ENCODE measurements at places on chromosomes 16 and 17. TPM values are rescaled to one million over a fixed set of nuclear protein-coding genes. Genes with fewer than 3 reads are reported as not detected.

- H3K4me1 ChIP-seq: peaks cover 7% of the 10 kb centered on the region
- H3K27ac ChIP-seq: no peak overlapping the region
- H3K27me3 ChIP-seq: peaks cover 27% of the 10 kb centered on the region
- no peaks in the 10 kb centered on the region for H3K36me3 ChIP-seq
- no peak overlapping the region for H3K4me3 ChIP-seq
Observed at GRCh38 chr17:77581480-77581879, 377.0 kb upstream of the TNRC6C start.

DNA sequence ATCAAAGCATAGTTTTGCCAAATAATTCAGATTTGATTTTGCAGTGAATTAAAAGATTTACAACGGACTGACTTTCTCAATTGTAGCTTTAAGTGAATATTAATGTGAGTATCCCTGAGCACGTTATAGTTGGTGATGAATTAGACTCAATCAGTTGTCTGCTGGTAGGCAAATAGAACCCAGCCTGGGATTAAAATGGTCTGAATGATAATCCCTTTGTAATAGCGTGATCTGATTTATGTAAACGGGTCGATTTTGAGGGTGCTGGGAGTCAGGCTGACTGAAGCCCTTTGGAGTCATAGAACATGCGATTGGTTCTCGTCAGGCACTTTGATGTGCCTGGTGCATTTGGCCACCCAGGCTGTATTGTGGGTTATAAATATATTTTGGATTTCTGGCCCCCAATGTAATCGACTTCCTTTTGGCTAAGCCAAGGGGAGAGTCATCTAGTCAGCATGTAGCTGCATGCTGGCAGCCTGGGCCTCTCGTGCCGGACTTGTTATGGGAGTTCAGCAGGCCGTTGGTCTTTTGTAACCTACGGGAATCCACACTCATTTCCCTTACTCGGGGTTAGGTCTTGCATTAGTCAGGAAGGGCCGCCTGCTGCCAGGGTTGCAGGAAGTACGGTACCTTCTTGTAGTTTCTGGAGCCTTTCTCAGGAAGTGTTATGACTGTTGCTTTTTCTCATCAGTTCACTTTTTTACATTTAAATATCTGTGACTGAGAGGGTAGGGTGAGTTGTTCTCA is 5.4 kb downstream of the PGS1 start:
- H3K27me3 ChIP-seq: no peaks in the 10 kb centered on the region
- peak overlapping the region; percentile 91 for H3K27ac ChIP-seq
- H3K36me3 ChIP-seq: peaks cover 62% of the 10 kb centered on the region
- peak overlapping the region; percentile 68 for H3K4me3 ChIP-seq
- H3K4me1 ChIP-seq: peaks cover 87% of the 10 kb centered on the region

The KRTAP2-3 gene
- not detected for total RNA-seq

- peaks cover 14% of the 10 kb centered on the region for H3K27me3 ChIP-seq
- H3K4me3 ChIP-seq: no peak overlapping the region
- no peaks in the 10 kb centered on the region for H3K4me1 ChIP-seq
- H3K36me3 ChIP-seq: no peaks in the 10 kb centered on the region
- no peak for DNase-seq
- H3K27ac ChIP-seq: no peak overlapping the region
Observed at GRCh38 chr16:50414152-50414551, 45.4 kb upstream of the BRD7 start.

- H3K4me3 ChIP-seq: no peak overlapping the region
- no peaks in the 10 kb centered on the region for H3K4me1 ChIP-seq
- H3K27me3 ChIP-seq: no peaks in the 10 kb centered on the region
Observed at GRCh38 chr16:50652836-50653425, 28.2 kb downstream of the SNX20 start.

- peaks cover 1% of the 10 kb centered on the region for H3K4me1 ChIP-seq
- H3K27me3 ChIP-seq: peaks cover 6% of the 10 kb centered on the region
- no peak overlapping the region for H3K4me3 ChIP-seq
- no peaks in the 10 kb centered on the region for H3K36me3 ChIP-seq
- DNase-seq: no peak
- H3K27ac ChIP-seq: no peak overlapping the region
Observed at GRCh38 chr17:49510059-49510719, 15.1 kb downstream of the NGFR start.

DNA sequence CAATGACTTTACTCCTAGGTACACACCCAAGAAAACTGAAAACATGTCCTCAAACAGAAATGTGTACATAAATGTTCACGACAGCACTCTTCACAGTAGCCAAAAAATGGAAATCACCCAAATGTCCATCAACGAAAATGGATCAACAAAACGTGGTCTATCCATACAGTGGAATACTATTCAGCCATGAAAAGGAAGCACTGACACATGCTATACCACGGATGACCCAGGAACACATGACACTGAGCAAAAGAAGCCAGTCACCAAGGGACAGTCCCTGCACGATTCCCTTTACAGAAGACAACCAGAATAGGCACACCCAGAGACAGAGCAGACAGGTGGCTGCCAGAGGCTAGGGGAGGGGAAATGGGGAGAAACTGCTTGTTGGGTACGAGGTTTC is 11.3 kb downstream of the ZNF500 start:
- H3K4me1 ChIP-seq: no peaks in the 10 kb centered on the region
- H3K27ac ChIP-seq: no peak overlapping the region
- no peaks in the 10 kb centered on the region for H3K27me3 ChIP-seq
- peaks cover 50% of the 10 kb centered on the region for H3K36me3 ChIP-seq

The CDRT15L2 gene
- not detected for total RNA-seq

DNA sequence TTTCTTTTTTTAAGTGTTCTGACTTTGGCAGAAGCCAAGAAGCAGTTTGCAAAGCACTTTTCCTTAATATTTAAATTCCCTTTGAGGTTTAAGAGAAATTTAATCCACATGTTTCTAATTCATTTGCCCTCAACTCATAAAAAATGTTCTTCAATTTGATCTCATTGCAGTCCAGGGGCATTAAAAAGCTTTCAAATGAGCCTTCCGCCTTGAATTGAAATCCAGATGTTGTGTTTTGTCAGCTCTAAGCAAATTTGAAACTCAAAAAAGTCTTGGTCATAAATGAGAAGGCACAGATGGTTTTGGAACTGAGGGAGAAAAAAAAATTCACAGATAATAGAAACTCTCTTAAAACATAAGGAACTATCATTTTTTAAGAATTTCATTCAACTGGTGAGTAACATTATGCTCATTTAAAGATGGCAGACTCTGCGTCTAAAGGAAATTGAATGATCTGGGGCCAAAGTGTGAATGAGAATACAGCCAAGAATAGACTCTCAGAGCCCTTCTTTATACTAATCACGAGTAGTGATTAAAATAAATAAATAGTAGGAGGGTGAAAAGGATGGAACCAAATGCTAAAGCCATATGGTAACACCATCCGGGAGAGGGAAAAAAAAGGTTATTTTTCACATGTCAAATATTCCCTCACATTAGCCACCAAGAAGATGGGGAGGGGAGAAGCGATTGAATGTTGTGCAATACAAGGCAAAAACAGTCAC is 1304.7 kb downstream of the CDH8 start:
- no peaks in the 10 kb centered on the region for H3K4me1 ChIP-seq
- no peak for DNase-seq
- H3K36me3 ChIP-seq: no peaks in the 10 kb centered on the region
- H3K4me3 ChIP-seq: no peak overlapping the region

- no peak for DNase-seq
- no peak overlapping the region for H3K4me3 ChIP-seq
- no peak overlapping the region for H3K27ac ChIP-seq
Observed at GRCh38 chr17:39026980-39027451, 59.8 kb upstream of the FBXO47 start.

The LRRC37A gene
- total RNA-seq: 4.6 TPM

- no peaks in the 10 kb centered on the region for H3K27me3 ChIP-seq
- no peak overlapping the region for H3K27ac ChIP-seq
- no peak for DNase-seq
- H3K4me1 ChIP-seq: peaks cover 2% of the 10 kb centered on the region
- peaks cover 7% of the 10 kb centered on the region for H3K36me3 ChIP-seq
Observed at GRCh38 chr17:57663326-57664070, 81.6 kb downstream of the CCDC182 start.

DNA sequence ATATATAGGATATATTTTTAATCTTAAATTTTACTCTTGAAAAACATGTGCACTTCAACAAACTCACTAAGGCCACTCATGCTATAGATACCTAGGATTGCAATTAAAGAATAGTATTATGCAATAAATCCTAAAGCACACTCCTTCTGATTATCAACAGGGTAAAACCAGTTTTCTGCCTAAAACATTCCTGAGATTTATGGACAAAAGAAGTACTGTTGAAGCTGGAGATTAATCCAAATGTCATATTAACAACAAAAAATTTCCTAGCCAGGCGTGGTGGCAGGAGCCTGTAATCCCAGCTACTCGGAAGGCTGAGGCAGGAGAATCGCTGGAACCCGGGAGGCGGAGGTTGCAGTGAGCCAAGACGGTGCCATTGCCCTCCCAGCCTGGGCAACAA is 21.4 kb downstream of the CHCT1 start:
- no peak for DNase-seq
- peaks cover 2% of the 10 kb centered on the region for H3K4me1 ChIP-seq
- H3K4me3 ChIP-seq: no peak overlapping the region
- H3K27me3 ChIP-seq: no peaks in the 10 kb centered on the region

DNA sequence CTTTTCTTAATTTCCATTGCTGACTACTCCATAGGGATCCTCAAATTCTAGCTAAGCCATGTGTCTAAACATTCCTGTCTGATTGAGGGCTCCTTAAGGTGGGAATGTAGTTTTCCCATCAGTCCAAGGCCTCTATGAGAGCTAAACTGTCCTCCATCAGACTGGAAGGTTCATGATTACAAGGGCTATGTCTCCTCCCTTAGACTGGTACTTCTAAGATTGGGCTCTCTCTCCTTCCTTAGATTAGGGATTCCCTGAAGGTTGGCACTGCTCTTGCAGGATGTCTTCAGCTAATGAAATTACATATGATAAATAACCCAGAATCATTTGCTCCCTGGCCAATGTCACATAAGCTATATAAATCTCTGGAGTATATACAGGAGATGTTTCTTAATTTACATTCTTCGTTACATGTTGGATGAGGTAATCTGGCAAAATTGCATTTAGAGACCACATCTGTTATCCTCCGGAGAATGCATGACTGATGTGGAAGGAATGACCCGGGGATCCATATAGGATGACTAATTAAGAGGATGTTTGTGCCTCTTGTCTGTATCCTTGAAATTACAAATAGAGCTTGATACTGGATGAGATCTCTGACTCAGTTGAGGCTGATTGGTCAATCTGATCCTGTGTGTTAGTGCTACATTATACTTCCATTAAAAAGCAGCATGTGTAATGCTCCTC is 14.2 kb downstream of the B4GALNT2 start:
- peaks cover 30% of the 10 kb centered on the region for H3K27me3 ChIP-seq
- no peak overlapping the region for H3K4me3 ChIP-seq
- no peak for DNase-seq

GRCh38 chr17:17928398-17929287 is 43.6 kb downstream of the TOM1L2 start:
- no peaks in the 10 kb centered on the region for H3K36me3 ChIP-seq
- H3K27me3 ChIP-seq: no peaks in the 10 kb centered on the region
- peaks cover 1% of the 10 kb centered on the region for H3K4me1 ChIP-seq
- H3K4me3 ChIP-seq: no peak overlapping the region
- H3K27ac ChIP-seq: no peak overlapping the region
- DNase-seq: no peak

DNA sequence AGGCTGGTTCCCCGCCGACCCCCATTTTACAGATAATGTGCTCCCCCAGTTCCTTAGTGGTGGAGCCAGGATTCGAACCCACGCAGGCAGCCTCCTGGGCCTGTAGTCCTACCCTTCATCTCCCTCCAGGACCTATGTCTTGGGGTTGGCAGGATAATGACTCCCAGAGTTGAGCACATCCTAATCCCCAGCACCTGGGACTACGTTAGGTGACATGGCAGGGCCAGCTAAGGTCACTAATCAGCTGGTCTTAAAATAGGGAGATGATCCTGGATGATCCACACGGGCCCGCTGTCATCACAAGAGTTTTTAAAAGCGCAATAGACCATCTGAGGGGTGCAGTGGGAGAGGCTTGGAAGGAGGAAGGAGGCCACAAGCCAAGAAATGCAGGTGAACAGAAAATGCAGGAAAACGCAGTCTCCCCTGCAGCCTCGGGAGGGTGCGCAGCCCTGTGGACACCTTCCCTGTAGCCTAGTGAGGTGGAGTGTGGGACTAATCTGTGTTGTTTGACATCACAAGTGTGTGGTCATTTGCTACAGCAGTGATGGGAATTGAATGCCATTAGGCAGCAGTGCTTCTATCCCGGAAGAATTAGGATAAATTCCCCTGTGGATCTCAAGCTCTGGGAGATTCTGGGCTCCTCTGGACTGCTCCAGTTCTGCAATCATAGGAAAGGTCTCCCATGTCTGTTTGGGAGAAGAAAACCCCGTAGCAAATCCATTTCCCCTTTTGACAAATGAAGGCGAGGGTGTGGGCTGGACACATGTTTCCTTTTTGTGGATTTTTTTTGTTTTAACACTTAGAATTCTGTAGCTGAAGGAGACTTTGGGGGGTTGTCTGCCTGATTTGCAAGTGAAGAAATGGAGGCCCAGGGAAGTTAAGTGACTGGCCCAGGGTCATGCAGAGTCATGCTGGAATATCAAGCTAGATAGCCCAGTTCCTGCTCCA is 297.7 kb downstream of the SEC14L1 start:
- H3K4me3 ChIP-seq: peak overlapping the region; percentile 29
- peaks cover 96% of the 10 kb centered on the region for H3K4me1 ChIP-seq
- peak overlapping the region; percentile 96 for H3K27ac ChIP-seq
- DNase-seq: no peak

DNA sequence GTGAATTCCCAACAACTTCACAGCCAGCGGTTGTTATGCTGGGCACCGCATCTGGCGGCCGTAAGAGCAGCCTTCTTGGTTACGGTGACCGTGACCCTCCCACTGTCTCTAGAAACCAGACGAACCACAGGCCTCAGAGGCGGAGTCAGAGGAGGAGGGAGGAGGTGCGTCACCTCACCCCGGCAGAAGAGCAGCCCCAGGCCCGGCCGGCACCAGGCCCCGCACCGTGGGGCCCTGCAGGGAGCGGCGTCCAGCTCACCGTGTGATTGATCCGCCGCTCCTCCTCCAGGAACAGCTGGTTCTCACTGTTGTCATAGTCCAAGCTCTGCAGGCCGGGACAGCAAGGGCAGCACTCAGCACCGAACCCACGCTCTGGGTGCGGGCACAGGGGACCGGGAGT is 13.7 kb downstream of the CLCN7 start:
- no peaks in the 10 kb centered on the region for H3K27me3 ChIP-seq
- H3K36me3 ChIP-seq: peaks cover 3% of the 10 kb centered on the region
- peaks cover 3% of the 10 kb centered on the region for H3K4me1 ChIP-seq
- H3K27ac ChIP-seq: no peak overlapping the region

The TBX21 gene
- 61.1 TPM for total RNA-seq

DNA sequence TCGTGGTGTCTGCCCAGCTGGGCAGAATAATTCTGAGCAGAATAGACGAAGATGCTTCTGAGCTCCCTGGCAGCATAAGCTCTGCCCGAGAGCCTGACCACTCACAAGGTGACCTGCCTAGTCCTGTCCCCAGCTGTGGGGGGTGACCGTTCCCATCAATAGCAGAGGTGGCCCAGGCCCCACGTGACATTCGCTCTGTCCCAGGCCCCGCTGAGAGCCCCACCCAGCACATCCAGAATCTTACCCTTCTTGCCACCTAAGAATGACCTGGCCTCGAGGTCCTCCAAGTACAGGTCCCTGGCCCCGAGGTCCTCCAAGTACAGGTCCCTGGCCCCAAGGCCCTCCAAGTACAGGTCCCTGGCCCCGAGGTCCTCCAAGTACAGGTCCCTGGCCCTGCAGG is 695 bp upstream of the TMEM204 start:
- H3K27ac ChIP-seq: peak overlapping the region; percentile 92
- DNase-seq: peak; percentile 22
- peaks cover 38% of the 10 kb centered on the region for H3K36me3 ChIP-seq
